ENCODE measurements at places on chromosomes 1 and 21. TPM values are rescaled to one million over a fixed set of nuclear protein-coding genes. Genes with fewer than 3 reads are reported as not detected.

GRCh38 chr1:11838349-11839272 lies 9.0 kb downstream of the NPPA start:
- DNase-seq = peak; percentile 31

GRCh38 chr1:5423109-5423508 lies 569.1 kb downstream of the NPHP4 start:
- no peak for DNase-seq

The SEC16B gene
- polyA plus RNA-seq = 2.6 TPM

- no peak for DNase-seq
Measured at GRCh38 chr1:27117733-27118439, 37.0 kb downstream of the SLC9A1 start.

The PGLYRP4 gene
- not detected for polyA plus RNA-seq

DNA sequence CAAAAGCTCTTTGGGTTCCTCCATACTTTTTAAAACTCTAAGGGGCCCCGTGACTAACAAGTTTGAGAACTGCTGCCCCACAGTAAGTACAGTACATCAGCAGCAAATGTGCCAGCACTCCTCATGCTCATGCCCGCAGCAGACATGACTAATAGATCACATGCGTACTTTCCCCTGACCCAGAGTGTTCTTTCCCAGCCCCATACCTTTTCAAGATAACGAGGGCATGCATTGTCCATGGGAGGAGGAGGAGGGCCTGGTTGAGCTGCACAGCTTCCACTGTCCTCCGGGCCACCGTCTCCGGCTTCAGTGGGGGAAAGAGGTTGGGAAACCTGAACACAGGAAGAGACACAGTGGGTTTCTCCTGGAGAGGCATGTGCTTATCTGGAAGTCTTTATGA lies 45.5 kb downstream of the DHRS3 start:
- no peak for DNase-seq

DNA sequence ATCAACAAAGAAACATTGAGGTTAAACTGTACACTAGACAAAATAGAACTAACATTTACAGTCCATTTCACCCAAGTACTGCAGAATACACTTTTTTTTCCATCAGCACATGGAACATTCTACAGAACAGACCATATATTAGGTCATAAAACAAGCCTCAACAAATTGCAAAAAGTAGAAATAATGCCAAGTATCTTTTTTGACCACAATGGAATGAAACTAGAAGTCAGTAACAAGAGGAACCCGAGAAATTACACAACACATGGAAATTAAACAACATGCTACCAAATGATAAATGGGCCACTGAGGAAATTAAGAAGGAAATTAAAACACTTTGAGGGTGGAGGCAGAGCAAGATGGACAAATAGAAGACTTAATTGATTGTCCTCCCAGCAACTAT lies 8.4 kb upstream of the C1orf185 start:
- DNase-seq = no peak

The CYP4B1 gene
- polyA plus RNA-seq = 1.4 TPM

DNA sequence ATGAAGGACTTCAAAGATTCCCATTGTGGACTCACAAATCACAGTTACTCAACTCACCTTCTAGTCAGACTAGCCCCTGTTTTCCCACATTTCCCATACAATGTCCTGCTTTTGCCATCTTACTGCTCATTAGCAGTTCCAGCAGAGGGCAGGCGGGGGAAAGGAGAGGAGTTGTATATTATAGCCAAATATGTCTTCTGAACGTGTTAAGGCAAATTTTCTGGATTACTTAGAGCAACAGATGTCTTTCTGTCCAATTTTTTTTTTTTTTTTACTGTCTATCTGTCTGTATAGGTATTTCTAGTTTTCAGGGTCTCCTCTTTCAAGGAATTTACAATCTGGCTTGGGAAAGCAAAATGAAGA lies 29.9 kb upstream of the DDAH1 start:
- DNase-seq = no peak

The GPR52 gene
- polyA plus RNA-seq = not detected

DNA sequence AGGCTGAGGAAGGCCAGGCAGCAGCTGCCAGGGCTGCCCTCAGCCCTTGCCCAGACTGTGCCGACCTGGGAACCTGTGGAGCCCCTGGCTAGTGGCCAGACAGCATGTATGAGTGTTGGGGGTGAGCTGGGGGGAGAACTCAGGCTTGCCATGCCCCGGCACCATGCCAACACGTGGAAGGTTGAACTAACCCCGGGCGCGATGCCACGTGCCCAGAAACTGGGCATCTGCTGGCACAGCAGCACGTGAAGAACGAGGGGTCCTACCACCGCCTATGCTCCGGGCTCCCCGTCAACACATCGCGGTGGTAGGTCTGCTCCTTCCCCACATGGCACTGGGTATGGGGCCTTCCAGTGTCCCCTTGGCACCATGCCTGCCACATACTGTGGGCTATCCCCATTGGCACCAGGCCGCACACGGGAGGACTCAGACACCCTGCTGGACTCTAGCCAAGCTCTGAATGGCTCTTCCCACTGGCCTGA lies 68.7 kb downstream of the CASZ1 start:
- DNase-seq = no peak

The PGLYRP3 gene
- polyA plus RNA-seq = not detected

DNA sequence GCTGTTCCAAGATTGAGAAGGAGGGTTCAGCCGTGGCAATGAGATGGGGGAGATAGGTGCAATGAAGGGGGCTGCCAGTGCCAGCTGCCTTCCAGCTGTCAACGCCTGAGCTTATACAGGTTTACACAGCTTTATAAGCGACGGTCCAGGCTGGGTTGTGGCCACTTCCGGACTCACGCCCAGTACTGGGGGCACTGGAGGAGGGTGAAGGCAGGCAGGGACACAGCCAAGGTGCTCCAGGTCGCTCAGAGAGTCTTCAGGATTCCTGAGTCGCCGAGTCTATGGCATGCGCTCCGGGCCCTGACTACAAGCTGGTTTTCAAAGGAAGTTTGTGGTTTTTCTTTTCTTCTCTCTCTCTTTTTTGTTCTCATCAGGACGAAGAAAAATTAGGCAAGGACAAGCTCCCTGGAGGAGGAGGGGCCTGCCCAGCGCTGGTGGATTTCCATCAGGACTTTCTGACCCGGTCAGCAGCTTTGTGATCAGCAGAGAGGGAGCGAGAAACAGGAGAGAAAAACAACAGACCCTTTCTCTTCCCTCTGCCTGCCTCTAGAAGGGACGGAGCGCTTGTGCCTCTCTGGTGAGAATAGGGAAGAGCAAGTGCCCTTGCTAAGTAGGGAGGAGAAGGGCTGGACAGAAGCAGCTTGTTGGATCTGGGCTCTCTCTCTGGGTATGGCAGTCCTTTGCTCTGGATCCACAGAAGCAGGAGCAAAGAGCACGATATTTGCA lies at the start of gene MINDY1:
MINDY1 (minus strand) TSS at position 576 of the 726 bp plus-strand sequence. CDS start 4,285 bp downstream, outside the sequence.
- DNase-seq = peak; percentile 81

The MAP3K21 gene
- 22.6 TPM for polyA plus RNA-seq
